ENCODE measurements at places on chromosomes 11 and 22.

GRCh38 chr22:42615092-42615859 is 593 bp upstream of the POLDIP3 start:
- DNase-seq: peak; percentile 91

DNA sequence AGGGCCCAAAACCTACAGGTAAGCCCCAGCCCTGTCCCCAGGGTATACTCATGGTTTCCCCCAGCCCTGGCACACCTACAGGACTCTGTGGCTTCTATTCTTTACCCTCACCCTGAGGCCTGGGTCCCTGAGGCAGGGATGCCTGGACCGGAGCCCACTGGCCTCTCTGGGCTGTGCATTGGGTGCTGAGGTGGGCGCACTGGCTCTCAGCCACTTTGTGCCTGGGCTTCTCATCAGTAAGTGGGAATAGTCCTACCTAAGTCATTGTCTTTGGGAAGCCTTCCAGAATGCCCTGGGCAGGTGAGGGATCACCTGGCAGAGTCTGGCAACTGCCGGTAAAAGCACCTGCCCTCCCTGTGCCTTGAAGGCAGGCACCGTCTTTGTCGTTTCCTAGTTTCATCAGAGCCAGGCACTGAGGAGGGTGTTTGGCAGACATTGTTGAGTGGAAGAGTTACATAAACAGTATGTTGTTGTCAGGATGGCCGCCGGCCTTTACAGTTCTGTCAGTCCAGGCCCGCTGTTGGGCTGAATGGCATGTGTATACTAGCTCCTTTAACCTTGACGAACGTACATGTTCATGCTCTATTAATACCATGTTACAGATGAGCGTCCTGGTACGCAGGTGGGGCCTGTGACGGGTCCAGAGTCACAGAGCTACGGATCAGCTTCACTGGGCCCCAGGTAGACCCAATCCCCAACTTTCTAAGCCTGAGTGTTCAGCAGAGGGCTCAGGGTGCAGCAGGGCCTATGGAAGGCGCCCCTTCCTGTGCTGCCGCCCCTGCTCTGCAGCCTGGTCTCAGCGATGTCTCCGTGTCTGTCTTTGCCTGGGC is 23.0 kb downstream of the SHANK3 start:
- no peak for DNase-seq

GRCh38 chr11:3796801-3797328 is 489 bp downstream of the NUP98 start:
- no peak for DNase-seq

- DNase-seq: peak; percentile 8
Measured at GRCh38 chr11:106409222-106409621, 331.8 kb downstream of the AASDHPPT start.

DNA sequence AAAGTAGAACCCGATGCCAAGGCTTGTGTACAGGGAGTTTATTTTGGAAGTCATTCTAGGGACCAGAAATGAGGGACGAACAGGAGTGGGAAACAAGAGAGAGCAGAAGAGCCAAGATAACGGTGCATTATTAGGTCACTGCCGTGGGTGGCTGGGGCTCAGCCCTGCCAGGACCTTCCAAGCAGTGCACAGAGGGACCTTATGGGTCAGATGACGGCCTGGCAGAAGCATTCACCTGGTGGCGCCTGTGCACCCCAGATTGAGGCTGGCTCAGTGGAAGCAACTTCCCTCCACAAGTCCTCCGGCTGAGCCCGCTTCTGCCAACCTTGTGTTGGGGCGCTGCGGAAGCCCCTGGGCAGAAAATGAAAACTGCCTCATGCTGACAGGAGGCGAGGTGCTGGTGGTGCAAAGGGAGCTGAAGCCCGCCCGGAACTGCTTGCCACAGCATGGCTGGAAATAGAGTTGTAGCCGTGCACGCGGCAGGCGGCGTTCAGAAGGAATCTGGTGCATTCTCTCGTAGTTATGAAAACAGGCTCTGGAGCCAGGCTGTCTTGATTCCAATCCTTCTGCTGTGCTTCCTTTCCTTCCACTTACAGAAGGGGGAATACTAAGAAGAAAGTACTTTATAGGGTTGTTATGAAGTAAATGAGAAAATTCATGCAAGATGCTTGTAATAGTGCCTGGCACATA is 22.2 kb upstream of the TP53I11 start:
- DNase-seq: no peak

Data from NCI-H226 (cell line).